Endothelial cell (in vitro differentiated cells): ENCODE measurements at places on chromosomes 2 and 18.

DNA sequence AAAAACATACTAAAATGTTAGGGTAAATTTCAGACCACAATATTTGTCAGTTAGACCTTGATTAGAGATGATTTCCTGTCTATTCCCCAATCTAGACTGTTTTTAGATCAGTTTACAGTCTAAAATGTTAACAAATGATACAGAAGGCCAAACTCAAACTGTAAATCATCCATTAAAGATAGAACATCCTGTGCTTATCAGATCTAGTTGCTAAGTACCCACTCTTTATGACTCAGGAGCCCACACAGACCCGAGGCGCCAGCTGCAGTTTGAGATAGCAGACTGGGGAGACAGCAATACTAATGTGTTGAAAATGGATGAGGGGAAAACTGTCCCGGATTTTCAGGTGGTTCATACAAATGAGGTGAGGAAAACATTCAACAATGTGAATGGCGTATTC is 113.3 kb downstream of the SCG2 start:
- DNase-seq: no peak

GRCh38 chr2:127196998-127197397 is 23.1 kb downstream of the CYP27C1 start:
- no peak for DNase-seq

DNA sequence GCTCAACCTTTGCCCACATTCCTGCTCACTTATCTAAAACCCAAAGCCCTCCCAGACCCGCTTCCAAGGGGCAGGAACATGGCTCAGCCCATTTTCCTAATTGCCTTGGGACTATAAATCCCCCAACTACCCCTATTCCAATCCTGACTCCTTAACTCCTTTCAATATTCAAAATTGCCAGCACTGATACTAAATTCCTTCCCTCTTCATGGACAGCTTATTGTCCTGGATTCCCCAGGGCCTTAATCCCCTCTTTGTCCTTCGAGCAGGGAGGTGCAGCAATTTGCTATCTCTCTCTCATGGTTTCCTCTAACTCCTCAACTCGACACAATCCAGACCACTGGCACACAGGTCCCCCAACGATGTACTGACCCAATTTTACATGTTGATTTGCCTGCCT is 99.1 kb downstream of the SLC25A12 start:
- no peak for DNase-seq

- DNase-seq: no peak
Observed at GRCh38 chr2:28713577-28714298, 37.9 kb upstream of the PPP1CB start.

GRCh38 chr18:51074605-51075004 is 44.6 kb downstream of the SMAD4 start:
- DNase-seq: no peak

DNA sequence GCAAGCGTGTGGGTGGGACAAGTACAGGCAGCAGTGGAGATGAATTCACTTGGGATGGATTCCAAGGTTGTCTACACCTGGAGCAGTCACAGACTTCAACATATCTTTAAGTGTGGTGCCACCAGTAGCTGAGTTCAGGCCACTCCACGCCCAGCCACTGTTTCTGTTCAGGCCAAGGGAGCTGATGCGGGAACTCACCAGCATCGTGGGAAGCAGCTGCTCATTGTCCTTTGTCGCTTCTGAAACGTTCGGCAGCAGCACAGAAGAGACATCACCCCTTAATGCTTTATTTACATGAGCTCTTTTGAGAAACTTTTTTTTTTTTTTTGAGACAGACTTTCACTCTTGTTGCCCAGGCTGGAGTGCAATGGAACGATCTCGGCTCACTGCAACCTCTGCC is 19.9 kb upstream of the INHBB start:
- no peak for DNase-seq

GRCh38 chr18:3648641-3649040 is 198.7 kb downstream of the TGIF1 start:
- DNase-seq: no peak

GRCh38 chr2:147648471-147648870 is 196.4 kb upstream of the ACVR2A start:
- no peak for DNase-seq

DNA sequence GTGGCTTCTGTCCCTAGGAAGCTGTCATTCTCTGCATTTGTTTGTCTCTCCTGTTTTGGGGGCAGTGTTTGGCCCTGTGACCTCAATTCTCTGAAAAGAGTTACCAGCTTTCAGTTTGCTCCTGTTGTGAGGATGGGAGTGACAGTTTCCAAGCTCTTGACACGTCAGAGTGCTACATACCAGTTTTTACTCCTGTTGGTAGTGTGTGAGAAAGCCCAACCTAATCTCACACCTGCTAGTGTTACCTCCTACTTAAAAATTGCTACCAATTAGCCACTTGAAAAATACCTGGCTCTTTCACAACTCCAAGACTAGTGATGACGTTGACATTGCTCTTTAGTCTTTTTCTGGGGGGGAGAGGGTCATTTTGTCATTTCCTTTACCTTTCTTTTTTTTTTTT is 14.1 kb downstream of the SKA1 start:
- no peak for DNase-seq

- no peak for DNase-seq
Observed at GRCh38 chr2:200795028-200795440, 16.7 kb upstream of the BZW1 start.

- DNase-seq: no peak
Observed at GRCh38 chr2:223731503-223731902, 105.9 kb downstream of the AP1S3 start.

DNA sequence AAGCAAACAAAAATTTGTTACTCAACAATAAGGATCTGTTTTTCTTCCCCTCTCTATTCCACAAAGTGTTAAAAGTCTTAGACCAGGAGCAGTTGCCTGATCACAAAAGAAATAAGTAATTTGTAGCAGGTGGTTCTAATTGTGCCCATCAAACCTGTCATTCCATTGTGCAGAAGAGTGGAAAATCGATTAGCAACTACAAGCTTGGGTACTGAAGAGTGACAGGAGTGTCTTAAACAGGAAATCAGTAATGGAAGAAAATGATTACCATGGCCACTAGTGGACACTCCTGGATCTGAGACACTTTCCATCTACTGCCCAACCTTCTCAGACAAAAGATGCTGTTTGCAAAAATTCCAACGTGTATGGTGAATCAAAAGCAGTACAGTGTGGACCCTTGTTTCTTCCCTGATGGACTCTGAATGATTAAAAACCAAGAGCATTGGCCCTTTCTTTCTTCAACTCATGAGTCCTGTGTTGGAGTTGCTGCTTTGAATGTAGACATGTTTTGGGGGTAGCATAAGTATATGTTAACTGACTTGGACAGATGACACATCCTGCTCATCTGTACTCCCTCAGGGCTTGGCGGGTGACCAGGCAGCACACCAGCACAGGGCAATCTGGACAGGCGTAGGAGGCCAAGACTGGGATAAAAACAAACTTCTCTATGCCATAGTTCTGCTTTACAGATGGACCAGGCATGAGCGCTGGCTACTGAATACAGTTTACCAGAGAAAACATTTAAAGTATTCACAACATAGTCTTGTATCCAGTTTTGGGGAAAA is 51.9 kb downstream of the PLA2R1 start:
- no peak for DNase-seq

DNA sequence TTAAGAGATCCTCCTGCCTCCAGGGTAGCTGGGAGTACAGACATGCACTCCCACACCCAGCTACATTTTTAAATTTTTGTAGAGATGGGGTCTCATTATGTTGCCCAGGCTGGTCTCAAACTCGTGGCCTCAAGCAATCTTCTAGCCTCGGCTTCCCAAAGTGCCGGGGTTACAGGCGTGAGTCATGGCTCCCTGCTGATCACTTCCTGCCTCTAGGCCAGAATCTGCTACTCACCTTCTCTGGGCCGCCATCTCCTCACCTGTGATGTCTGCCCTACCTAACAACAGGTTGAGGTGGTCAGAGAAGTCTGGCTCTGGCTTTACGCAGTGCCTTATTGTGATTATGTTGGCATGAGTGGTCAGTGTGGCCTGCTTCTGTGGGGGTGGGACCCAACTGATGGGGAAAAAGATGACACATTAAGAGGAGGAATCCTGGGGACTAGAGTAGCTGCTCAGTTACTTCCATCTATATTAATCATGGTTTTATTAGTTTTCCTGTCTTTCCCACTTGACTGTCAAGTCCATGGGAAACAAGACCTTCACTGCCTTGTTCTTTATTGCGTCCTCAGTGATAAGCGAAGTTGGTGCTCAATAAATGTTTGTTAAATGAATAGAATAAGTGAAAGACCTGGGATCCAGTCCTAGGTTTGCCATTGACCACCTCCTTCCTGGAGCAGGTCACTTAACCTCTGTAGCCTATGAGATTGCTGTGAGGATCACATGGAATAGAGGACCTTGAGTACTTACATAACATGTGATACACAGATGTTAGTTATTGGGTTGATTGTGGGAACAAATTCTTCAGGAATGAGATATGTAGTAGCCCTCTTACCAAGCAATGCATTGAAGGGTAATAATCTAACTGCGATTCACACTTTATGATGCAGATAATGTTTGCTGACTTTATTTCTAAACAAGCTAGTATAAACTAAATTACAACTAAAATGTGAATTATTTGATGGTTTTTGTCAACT is 15.7 kb downstream of the KCTD1 start:
- no peak for DNase-seq

GRCh38 chr2:72770879-72771461 is 54.9 kb downstream of the EXOC6B start:
- DNase-seq: peak; percentile 63

DNA sequence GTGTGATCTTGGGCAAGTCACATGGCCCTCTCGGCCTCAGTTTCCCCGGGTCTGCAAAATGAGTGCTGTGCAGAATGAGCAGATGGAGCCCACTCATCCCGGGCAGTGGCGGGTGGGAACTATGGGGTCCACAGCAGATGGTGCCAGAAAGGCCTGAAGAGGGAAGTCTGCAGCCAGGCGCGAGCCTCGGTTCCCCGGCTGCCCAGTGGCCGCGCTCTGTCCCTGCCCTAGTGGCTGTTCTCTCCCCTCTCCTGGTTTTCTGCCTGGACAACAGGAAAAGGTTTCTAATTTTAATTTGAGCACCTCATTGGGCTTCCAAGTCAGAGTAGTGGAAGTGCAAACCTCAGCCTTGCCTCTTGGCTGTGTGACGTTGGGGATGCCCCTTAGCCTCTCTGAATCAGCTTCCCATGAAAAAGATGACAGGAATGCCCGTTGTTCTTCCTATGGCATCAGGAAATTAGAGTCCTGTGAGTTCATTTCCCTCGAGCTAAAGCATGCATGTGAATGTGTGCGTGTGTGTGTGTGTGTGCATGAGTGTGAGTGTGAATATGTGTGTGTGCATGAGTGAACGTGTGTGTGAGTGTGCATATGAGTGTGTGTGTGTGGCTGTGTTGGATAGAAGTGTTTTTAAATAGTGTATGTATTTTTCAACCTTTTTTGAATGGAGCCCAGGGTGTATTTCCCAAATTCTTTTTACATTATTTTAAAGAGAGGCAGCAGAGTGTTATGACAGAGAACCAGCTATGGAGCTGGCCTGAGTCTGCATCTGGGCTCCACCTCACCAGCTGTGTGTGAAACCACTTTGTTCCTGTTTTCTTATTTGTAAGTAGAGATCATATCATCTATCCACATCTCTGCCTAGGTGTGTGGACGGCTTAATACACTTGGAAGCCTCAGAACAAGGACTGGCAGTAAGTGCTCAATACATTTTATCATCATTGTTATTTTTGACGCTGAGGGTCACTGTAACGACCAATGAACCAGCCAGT is 41.3 kb downstream of the RRM2 start:
- no peak for DNase-seq

GRCh38 chr2:109136542-109136941 is 7.5 kb downstream of the SH3RF3 start:
- DNase-seq: no peak

GRCh38 chr2:196263181-196263747 is 91.9 kb upstream of the STK17B start:
- DNase-seq: no peak

DNA sequence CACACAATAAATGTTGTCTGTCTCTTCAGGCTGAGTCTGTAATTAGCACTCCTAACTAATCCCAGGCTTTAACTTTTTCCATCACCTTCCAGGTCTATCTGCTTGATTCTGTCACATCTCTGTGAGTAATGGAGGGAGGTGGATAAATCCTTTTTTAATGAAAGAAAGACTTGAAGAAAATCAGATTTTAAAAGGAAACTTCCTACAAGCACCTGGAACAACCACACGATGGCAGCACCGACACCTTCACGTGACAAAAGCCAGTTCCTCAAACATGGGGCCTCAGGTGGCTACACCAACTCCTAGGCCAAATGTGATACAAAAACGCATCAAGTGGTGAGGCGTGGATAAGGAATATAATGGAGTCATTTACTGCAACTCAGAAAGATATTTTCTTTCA is 41.8 kb downstream of the TGFBRAP1 start:
- peak; percentile 37 for DNase-seq

GRCh38 chr2:200604571-200605255 is 18.9 kb downstream of the AOX1 start:
- DNase-seq: no peak

GRCh38 chr18:3415110-3415509 is 34.9 kb upstream of the TGIF1 start:
- DNase-seq: no peak

- no peak for DNase-seq
Observed at GRCh38 chr2:237726401-237726830, 72.2 kb upstream of the RBM44 start.

DNA sequence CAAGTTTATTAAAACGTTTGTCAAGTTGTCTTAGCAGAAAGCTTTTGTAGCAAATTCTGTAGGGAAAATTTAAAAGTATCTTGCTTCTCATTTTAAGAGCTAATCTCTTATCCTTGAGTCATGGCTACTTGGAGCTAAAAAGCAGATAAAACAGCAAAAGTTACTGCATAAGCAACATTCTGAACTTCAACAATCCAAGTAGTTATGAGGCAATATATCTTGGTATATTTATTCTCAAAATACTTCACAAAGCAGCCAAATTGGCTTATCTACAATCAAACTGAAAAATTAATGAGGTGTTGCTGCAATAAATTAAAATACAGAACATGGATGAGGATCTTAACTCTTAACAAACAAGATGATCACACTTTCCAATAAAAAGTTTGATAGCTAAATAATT is 306.5 kb downstream of the PIEZO2 start:
- DNase-seq: no peak

DNA sequence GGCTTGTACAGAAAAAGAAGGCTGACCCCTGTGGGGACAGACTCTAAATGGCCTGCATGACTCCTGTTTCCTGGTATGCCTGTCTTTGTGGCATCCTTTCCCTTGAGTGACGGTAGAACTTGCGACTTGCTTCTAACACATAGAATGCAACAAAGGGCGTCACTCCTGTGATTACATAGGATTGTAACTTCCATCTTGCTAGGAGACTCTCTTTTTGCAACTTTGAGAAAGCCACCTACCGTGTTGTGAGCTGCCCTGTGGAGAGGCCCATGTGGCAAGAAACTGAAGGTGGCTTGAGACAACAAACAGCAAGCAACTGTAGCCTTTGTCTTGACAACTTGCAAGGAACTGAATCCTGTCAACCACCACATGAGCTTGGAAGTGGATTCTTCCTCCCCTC is 46.5 kb downstream of the THNSL2 start:
- DNase-seq: no peak

DNA sequence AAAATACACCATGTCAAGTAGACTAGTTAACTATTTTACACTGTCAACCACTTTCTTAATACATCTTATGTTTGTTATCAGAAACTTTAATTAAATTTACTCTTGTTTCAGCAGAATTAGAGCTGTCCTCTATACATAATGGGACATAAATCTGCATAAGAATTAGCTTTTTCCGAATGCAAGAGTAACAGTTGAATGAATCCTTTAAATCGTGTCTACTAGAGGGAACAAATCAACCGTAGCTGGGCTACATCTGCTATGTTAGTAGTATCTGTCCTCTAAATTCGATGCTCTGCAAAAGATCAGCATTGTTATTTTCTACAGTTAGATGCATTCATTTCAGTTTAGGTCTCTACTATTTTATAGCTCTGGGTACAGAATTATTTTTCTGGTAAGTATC is 1090.6 kb downstream of the DPP10 start:
- no peak for DNase-seq
